ENCODE measurements at places on chromosomes 12 and 14.
A peak's percentile ranks its signal among the peaks of the same experiment; 100 is the strongest.

DNA sequence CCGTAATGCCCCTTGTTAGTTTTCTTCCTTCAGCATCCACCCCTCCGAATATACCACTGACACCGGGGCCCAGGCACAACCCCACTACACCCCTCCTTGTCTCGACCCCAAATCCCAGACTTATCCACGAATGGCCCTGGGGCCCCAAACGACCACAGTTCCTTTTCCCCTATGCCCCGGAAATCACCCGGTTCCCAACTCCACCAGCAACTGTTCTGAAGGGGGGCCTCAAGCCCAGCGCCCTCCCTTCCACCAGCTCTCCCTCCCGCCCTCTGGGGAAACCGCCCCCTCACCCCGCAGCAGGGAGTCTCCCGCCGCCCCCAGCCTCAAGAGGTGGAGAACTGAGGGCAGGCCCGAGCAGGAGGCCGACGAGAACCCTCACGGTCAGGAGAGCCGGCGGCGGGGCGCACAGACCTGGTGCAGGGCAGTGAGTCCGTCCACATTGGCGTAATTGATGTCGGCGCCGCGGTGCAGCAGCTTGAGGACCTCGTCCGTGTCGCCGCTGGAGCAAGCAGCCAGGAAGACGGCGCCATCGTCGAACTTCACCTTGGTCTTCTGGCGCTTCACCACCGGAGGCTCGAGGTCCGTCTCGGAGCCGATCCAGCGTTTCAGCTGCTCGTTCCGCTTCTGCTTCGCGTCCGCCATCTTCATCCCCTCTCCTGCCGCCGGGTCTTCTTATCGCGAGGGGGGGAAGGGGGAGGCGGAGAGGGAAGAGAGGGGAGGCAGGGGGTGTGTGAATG, 446 bp downstream of the PPP1R12A start:
- DNase-seq: no peak

DNA sequence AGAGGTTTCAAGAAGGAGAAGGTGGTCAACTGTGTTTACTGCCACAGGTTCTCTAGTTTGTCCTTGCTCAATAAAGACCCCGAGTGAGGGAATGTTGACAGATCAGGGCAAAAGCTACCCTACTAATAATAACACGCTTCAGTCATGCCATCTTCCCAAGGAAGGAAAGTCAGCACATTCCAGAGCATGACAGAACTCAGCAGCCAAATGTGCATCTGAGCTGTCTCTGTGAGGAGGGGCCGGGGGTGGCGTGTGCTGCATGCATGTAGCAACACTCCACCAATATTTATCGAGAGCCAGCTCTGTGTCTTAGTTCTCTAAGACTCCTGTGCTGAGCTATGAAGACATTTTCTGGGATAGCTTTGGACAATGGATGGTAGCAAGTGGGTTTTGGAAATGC, 260.4 kb downstream of the DPF3 start:
- no peak for DNase-seq

- DNase-seq: no peak
These were observed 269.6 kb upstream of the AMIGO2 start for GRCh38 chr12:47349137-47350061.

- DNase-seq: no peak
These were observed 11.1 kb upstream of the TMTC1 start for GRCh38 chr12:29794862-29795261.

- no peak for DNase-seq
These were observed 40.7 kb downstream of the PLCZ1 start for GRCh38 chr12:18696971-18697602.

DNA sequence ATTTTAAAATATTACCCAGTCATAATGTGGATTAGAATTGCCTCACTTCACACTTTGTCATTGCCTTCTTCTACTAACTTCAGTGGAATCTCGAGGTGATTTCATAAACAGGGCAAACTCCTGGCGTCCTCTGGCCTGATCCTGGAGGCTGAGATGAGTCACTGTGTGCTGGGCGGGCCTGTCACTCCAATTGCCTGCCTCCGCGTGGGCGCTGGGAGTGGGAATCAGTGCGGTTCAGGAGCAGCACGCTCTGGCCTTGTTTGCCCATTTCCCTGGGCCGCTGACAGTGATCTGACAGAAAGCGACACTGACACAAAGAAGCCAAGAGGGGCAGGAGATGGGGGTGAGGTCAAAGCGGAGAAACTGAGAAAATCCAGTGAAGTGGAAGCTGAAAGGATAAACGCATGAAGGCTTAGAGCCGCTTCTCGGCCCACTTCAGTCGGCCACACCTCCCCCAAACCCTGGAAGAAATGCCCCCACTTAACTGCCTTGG, 29.7 kb downstream of the LGR5 start:
- DNase-seq: no peak

DNA sequence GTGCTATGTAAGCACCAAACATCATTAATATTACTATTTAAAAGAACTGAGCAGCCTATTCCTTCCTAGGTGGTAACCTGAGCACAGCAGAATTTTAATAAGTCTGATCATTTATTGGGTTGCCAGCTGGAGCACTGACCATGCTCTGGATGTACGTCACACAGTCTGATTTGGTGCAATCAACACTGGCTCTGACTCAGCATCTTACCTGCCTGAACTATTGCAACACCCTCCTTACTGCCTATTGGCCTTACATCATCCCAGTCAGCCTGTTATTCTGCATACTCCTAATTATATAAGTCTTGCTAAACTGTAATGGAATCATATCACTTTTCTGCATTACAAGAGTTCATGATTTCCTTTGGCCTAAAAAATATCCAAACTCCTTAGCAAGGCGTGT, 149.7 kb downstream of the PTPRO start:
- no peak for DNase-seq

GRCh38 chr14:79809849-79810612, 401.3 kb downstream of the DIO2 start:
- no peak for DNase-seq

- peak; percentile 38 for DNase-seq
These were observed 575 bp downstream of the NAA30 start for GRCh38 chr14:57390806-57391516.

GRCh38 chr14:35257809-35258208, 34.4 kb upstream of the PSMA6 start:
- DNase-seq: no peak

DNA sequence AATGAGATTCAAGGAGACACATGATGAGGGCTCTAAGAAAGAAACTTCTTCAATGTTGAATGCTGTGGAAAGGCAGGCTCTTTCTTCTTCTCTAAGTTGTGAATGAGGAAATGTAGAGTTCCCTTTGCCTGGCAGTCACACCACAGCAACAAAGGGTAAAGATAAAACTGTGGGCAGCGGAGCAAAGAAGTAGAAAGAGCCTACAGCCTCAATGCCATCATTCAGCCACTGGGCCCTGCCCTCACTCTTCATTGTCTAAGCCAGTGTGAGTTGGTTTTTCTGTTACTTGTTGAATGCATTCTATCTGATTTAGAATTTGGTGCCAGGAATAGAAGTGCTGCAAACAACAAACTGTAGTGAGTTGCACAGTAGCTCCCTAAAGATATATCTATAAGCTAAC, 12.2 kb downstream of the SDR9C7 start:
- no peak for DNase-seq

DNA sequence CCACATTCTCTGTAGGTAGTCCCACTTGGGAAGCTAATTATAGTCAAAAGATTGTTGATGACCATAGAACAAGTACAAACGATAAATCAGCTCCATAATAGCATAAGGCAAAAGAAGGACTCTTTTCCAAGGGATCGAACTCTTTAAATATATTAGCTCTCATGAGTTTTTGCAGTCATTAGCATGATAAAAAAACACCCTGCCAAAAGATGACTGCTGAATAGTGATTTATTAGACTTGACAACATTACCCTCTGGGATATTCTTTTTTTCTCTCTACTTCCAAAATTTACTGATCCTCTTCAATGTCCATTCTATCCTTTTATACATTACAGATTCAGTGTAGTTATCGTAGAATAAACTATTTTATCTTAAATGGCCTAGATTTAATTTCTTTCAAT, 14.2 kb downstream of the EPYC start:
- DNase-seq: no peak

DNA sequence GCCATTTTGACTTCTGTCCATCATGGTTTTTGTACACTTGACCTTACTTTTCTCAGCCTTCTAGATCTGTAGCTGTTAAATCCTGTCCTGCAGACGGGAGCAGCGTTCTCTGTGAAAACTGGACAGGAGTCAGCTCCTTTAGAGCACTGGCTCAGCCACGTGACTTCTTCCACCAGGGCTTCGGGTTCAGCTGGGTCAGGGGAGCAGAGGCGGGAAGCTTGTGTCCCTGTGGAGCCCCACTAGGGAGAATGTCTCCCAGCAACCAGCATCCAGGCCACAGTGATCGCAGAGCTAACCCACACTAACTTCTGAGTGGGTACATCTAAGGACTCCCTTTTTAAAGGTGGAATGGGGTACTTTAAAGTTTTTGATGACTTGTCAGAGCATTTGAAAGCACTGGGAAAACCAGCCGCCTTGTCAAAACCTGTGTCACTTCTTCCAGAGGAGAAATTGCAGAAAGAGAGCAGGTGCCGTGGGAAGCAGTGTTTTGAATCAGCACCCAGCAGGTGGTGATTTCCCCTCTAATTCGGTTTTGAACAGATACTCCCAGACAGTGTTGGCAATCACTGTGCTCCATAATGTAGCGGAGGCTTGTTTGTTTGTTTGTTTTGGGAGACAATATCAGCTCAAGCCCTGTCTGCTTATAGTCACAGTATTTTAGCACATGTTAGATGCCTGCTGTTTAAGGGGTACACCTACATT, 17.9 kb downstream of the DERA start:
- no peak for DNase-seq

DNA sequence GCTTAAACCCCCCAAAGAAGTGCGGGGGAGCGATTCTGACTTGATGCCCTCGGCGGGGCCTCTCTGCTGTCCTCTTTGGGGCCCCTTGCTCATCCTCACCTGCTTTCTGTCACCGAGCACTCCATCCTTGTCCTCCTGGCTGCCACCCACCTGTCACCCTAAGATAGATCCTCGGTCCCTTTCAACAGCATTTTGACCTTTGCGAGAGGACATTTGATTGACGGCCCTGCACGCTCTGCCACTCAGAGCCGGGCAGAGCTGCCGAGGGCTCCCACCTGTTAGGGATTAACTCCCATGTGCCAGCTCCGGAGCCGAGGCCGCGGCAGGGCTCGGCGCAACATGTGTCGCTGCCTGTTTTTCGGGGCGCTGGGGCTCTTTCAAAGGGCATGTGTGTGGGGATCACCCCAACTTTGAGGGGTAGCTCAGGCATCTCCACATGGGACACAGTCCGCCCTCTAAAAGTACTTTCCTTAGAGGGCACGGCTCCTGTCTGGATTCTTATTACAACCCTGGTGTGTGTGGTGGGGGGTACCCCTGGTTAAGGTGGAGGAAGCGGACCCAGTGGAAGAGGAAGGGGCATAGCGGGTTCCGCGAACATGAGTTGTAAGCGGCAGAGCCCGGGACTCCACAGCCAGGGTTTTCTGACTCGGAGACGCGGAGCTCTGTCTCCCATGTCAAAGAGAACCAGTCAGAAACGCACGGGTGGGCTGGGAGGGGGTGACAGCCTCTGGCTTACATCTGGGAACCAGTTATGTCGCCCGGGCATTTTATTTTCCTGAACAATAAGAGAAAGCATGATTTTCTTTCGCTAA, 811 bp upstream of the MEG3 start:
- DNase-seq: no peak

DNA sequence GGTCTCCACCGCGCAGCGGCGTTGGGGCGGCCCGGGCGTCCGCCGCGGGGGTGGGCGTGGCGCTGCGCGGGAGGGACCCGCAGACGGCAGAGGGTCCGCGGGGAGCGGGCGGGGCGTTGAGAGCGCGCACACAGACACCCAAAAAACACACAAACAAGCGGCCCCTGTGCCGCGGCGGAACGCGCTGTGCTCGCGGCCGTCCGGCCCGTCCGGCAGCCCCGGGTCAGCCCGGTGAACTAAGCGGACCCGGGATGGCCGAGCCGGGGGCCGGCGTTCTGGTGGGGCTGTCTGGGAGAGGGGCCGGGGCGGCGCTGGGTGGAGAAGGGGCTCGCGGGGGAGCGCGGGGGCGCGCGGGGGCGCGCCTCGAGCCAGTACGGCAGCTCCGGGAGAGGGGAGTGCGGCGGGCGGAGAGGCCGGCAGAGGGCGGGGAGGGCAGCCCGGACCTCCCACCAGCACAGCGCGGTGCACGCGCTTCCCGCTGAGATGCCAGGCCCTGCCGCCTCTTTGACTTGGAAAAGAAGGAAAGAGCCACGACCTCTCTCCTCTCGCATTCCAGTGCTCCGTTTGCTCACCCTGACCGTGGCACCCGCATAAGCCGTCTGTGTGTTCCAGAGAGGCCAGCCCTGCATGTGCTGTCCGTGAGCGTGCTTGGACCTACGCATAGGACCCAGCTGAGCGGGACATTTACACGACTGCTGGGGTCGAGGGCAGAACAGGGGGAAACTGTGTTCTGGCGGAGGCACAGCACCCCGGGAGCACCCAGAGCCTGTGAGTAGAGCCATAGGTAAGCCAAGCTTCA, 10.3 kb downstream of the SLC6A12 start:
- DNase-seq: no peak

DNA sequence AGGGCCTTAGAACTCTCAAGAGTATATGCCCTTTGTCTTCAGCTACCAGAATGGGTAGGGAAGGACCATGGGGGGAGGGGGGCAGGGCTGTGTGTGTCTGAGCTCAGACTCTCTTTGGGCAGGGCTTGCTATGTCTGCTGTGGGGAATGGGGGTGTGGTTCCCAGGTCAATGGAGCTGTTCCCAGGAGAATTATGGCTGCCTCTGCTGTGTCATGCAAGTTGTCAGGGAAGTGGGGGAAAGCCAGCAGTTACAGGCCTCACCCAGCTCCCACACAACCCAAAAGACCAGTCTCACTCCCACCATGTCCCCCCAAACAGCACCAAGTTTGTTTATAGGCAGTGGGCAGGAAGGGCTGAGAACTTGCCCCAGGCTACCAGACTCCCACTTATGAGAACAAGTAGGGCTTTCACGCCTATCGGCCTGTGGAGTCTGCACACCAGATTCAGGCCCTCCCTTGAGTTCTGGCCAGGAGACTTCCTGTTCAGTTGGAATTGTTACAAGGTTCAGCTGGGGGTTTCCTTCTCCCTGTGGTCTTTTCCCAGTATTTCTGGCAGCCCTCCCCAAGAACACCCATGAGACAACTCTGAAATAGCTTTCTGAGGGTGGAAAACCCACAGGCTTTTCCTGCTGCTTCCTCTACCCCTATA, 6.1 kb upstream of the SERPINA11 start:
- DNase-seq: no peak

DNA sequence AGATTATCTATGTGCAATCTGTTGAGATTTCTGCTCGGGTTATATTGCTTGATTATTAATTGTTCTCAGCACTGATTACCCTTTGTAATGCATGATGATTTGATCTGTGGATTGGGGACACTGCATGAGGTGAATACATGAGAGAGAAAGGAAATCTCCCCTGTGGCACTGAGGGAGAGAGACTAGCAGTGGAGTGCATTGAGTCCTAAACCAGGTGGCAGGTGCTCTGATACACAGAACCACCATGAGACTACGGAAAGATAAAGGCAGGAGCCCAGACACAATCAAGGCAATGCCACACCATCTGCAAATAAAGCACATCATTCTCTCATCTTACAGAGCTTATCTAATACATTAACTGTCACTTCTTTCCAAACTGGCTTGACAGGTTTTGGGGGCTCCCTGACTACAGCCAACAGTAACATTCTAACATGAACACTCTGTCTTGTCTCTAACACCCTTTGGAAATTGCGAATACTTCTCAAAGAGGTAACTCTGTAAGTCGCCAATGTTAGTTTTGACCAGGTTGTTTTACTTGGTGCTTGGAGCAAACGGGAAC, 37.6 kb upstream of the TSPAN8 start:
- DNase-seq: no peak

GRCh38 chr14:45727133-45727532, 474.1 kb upstream of the MIS18BP1 start:
- DNase-seq: no peak

GRCh38 chr14:74531467-74531866, 37.9 kb downstream of the ISCA2 start:
- no peak for DNase-seq
